ENCODE measurements at places on chromosomes 4 and X.

DNA sequence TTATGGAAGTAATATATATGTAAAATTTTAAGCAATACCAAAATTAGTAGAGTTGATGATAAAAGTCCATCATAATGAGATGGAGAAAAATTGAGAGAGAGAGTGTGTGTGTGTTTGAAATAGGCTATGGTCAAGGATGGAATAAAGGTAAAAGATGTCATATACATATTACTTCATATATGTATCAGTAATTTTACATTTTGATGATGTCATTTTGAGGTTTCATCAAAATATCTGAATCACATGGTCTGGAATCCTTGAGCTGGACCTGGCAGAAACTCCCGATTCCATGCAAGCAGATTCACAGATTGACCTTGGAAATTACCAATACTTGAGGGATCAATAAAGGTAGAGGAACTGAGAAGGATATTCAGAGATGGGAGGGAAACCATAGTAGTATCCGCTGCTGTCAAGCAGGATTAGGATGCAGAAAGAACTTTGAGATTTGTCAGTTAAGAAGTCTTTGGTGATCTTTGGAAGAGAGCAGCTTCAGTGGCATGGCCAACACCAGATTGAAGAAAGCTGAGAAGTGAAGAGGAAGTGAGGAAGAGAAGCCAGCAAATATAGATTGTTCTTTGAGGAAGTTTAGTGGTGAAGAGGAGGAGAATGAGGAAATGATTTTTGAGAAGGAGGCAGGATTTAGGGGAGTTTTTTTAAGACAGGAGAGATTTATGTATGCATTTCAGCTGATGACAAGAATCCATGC lies 21.5 kb downstream of the DNAAF6 start:
- no peak for DNase-seq

- DNase-seq, result no peak
Measured at GRCh38 chr4:10694151-10694827, 9.7 kb upstream of the CLNK start.

- DNase-seq, result no peak
Measured at GRCh38 chr4:86089781-86090323, 270.0 kb downstream of the MAPK10 start.

GRCh38 chrX:13418126-13419097 lies 98.6 kb upstream of the ATXN3L start:
- DNase-seq, result no peak

GRCh38 chrX:19877431-19877830 lies 10.0 kb downstream of the SH3KBP1 start:
- DNase-seq, result no peak

DNA sequence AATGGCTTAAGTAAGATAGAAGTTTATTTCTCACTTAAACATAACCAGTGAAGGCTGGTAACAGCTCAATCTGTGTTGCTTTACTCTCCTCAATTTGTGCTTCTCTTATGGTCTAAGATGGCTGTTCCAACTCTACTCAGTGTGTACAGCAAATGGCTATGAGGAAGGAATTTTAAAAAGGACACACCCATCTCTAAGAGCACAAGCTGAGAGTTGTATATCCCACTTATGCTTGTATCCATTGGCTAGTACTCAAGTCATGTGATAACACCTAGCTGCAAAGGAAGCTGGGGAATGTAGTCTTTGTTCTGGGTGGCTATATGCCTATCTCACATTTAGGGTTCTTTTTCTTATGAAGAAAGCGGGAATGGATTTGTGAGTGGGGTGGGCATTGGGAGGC lies 63.3 kb downstream of the GPAT3 start:
- DNase-seq, result no peak

GRCh38 chr4:7365462-7366179 lies 69.1 kb downstream of the PSAPL1 start:
- DNase-seq, result no peak

DNA sequence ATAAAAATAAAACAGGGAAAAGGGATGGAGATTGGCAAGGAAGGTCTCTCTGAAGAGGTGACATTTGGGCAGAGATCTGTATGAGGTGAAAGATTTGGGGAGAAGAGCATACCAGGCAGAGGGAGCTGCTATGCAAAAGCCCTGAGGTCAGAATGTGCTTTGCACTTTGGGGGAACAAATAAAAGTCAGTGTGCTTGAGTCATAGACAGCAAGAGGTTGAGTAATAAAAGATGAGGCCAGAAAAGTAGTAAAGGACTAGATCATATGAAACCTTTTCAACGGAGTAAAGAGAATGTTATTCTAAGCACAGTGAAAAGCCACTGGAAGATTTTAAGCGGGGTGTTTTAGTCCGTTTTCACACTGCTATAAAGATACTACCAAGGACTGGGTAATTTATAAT lies 76.5 kb upstream of the TEX13A start:
- no peak for DNase-seq

DNA sequence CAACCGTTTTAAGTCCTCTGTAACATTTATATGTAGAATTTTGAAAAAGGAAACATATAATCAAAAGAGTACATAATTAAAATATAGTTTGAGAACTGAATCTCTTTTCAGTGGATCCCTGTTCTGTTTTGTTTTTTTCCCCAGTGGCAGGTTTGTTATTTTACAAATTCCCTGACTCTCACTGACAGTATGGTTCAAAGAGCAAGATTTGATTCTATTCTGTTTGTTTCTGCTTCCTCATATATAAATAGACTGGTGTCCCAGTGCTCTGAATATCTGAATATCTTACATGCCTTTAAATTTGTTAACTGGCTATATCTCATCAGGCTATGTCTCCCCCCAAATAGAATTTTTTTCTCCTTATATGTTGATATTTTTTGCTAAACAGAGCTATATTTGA lies 16.6 kb downstream of the SULT1E1 start:
- no peak for DNase-seq

GRCh38 chr4:82017680-82018079 lies 356.1 kb downstream of the HNRNPD start:
- no peak for DNase-seq

DNA sequence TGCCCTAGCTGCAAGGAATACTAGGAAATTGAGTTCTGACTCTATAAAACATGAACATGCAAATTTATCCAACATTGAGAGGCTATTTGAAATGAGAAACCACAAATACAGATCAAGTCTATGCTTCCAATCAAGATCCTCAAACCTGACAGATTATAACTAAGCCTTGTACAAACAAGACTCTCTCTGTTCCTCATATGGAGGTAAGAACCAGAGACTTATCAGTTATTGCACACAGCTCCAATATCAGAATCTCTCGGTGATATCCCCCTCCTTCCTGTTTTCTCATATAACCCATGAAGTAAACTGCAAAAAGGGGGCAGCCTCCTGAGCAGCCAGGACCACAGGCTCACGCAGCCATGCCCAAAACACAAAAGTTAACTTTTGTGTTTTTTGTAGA lies 36.5 kb downstream of the FBXW7 start:
- DNase-seq, result no peak

- no peak for DNase-seq
Measured at GRCh38 chr4:107166181-107166580, 130.1 kb upstream of the DKK2 start.

DNA sequence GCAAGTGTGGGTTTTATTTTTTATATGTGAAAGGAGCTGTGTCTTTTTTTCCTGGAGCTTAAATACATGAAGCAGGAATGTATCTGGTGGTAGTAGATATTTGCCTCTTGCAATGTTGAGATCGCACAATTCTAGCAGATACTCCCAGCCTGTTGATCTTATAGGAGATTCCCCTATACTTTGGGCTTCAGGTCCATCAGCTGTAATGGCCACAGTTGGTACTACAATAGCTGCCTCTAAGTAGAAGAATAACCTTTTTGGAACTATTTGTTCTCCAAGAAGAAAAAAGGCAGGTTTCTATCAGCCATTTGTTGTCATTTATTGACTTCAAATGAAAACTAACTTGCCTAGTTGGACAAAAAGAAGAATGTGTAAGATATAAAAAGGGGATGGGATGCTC lies 37.7 kb downstream of the LIMCH1 start:
- no peak for DNase-seq

DNA sequence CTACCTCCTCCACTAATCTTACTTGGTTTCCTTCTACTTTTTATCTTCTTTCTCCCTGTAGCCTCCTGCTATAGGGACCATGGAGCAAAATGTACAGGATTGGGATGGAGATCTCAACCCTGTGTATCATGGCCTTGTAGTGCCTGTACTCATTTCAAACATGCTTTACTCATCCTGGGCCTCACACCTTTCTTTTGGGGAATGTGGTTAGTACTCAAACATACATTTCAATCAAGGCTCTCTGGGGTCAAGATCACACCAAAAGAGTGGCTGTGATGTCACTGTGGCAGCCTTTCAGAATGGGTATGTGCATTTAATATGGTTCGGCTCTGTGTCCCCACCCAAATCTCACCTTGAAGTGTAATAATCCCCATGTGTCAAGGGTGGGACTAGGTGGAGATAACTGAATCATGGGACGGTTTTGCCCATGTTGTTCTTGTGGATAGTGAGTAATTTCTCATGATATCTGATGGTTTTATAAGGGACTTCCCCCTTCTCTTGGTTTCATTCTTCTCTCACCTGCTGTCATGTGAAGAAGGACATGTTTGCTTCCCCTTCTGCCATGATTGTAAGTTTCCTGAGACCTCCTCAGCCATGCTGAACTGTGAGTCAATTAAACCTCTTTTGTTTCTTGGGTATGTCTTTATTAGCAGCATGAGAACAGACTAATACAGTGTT lies 205.1 kb downstream of the RASL11B start:
- DNase-seq, result no peak

DNA sequence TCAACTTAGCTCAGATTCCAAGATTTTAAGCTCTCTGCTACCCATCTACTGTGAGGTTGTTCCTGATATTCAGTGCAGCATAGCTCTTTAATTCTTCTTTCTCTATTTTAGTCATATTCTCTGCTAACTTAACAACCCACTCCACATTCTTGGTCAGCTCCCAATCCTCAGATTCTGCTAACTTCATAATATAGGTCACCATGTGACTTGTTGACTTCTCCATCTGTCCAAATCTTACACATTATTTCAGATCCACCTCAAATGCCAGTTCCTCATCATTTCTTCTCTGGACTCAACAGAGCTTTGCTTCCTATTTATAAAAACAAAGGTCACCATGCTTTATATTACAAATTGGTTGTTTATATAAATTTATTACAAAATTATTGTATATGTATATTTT lies 29.3 kb upstream of the RXFP1 start:
- no peak for DNase-seq

DNA sequence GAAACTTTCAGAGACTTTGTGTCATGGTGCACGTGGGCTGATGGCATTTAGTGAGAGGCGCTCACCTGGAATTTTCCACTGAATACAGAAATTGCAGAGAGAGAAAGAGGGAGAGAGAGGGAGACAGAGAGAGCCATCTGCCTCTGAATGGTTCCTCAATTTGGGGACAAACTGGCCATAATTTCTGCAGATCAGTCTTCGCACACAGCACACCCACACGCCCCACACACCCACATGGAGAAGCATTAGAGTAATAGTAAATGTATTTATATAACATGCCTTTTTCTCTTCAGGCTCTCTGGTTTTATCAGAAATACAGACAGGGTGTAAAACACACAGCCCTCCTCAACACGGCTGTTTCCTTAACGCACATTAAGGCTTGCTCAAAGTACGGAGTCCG lies 38.6 kb downstream of the PRKX start:
- no peak for DNase-seq

DNA sequence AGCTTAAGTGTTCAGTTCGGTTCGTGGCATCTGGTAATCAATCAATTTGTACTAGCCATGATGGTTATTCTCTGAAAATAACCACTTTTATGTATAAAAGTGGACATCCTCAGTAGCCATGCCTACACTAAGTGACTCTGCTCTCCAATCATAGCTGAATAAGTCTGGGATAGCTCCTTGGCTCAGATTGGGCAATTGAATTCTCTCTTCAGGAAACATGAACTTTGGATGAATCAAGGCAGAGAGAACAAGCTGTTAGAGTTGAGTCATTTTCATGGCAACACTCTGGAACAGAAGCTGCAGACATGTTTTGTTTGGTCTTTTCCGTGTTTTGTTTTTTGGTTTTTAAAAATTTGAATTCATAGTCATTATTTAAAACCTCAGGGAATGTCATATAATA lies 66.8 kb upstream of the TMEM164 start:
- DNase-seq, result no peak

DNA sequence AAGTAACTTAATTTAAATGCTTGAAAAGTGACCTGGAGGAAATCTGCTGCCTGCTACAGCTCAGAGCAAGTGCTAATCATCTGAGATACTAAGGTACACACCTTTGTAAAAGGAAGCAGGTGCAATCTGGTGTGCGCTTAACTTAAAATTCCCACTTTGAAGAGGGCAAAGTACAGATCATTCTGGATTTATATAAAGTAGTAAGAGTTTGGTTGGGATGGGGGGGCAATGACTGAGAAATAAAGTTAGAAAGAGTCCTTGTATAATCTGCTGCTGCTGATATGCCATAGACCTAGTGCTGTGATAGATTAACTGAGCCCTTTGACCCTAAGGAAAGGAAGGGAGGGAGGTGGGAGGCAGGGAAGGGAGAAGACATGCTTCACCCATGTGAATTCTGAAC lies 141.0 kb downstream of the MTNR1A start:
- no peak for DNase-seq

GRCh38 chr4:36178484-36178883 lies 65.8 kb downstream of the ARAP2 start:
- DNase-seq, result no peak

GRCh38 chrX:104172788-104173187 lies 6.5 kb downstream of the FAM199X start:
- no peak for DNase-seq

GRCh38 chrX:27438937-27439336 lies 24.2 kb downstream of the PPP4R3C start:
- DNase-seq, result no peak

DNA sequence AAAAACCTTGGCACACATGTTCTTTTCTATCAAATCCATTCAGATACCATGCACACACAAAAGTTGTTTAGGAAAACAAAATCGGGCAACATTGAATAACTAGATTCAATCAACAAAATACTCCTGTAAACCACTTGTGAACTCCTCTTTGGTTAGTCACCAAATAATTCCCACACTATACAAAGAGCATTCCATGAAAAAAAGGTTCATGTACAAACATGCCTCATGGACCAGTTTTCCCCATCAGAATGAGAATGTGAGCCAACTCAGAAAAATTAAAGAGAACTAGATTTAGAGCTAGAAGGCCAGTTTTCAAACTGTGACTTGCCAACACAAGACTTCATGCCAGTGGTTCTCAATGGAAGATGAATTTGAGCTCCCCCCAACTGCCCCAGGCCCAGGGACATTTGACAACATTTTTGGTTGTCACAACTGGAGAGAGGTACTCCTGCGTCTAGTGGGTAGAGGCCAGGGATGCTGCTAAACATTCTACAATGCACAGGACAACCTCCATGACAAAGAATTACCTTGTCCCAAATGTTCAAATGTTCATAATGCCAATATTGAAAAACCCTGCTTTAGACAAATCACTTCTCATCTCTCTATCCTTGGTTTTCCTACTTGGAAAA lies 55.4 kb downstream of the GPC3 start:
- DNase-seq, result no peak

GRCh38 chr4:36004204-36004851 lies 240.0 kb downstream of the ARAP2 start:
- DNase-seq, result no peak

- no peak for DNase-seq
Measured at GRCh38 chr4:56972809-56973208, 4.6 kb downstream of the NOA1 start.
